ENCODE measurements at places on chromosomes 6 and 20.

- peak; percentile 31 for DNase-seq
These were observed 164.0 kb downstream of the FARS2 start for GRCh38 chr6:5425267-5425666.

DNA sequence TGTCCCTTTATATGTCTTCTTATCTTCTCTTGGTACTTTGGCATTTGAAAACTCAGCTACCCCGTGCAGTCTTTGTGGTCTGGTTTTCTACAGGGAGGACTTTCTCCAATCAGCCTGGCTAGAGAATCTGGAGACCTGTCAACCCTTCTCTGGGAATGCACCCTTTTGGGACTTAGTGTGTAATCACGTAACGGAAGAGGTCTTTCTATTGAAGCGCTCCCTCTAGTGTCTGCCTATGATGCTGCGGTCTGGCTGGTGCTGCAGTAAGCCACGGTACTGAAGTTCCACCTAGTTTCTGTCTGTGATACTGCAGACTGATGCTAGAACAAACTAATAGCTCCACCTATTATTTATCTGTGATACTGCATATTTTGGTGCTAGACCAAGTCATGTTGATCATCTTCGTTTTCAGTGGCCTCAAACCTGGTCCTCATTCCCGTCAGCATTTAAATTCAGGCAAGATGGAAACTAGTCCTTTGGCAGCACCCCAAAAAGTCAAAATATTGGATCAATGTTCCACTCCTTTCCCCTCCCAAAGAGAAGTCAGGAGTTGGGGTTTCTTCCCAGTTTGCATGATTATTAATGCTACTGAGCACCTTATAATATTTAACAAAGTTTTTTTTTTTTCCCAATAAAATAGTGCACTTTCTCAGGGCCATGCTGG, 12.5 kb upstream of the SIRPB2 start:
- peak; percentile 83 for DNase-seq

DNA sequence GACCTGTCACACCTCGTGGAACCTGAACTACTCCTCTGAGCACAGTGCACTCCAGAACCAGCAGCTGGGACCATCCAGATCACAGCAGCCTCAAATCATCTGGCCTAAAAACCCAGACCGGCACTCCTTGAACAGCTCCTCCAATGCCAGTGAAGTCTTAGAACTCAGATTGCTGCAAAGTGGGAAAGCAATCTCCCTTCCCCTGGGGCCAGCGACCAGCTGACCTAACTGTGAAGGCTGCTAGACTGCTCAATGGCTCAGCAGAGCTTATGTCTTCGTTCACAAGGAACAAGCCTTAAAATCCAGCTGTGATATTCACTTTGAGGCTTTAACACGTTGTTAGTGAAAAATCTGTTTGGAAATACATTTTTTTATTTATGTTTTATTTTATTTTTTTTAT, 243.2 kb downstream of the ANKRD60 start:
- DNase-seq = no peak

DNA sequence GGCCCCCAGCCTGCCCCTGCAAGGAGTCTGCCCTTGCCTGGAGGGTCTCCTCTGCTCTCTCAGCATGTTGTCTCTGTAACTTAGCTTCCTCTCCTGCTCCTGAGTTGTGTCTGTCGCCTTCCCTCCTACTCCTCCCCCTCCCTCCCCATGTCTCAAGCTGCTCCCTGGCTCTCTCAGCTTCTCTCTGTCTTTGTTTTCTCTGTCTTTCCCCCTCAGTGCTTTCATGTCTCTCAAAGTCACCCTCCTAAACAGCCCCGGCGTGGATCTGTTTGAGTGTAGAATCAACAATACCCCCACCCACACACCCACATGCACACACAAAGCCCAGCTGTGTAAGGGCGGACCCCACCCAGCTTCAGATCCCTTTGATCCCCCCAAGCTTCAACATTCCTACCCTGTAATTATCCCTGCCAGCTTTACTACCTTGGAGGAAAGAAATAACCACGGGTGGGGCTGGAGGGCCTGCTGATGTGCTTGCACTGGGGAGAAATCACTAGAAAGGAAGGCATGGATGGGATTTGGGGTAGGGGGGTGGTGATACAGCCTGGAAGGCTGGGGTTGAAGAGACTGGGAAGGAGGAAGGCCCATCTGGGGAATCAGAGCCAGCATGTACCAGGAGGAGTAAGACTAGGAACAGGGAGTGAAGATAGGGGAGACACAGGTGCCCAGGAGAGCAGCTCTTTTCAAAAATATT, 1.0 kb upstream of the LY6G6D start:
- no peak for DNase-seq

DNA sequence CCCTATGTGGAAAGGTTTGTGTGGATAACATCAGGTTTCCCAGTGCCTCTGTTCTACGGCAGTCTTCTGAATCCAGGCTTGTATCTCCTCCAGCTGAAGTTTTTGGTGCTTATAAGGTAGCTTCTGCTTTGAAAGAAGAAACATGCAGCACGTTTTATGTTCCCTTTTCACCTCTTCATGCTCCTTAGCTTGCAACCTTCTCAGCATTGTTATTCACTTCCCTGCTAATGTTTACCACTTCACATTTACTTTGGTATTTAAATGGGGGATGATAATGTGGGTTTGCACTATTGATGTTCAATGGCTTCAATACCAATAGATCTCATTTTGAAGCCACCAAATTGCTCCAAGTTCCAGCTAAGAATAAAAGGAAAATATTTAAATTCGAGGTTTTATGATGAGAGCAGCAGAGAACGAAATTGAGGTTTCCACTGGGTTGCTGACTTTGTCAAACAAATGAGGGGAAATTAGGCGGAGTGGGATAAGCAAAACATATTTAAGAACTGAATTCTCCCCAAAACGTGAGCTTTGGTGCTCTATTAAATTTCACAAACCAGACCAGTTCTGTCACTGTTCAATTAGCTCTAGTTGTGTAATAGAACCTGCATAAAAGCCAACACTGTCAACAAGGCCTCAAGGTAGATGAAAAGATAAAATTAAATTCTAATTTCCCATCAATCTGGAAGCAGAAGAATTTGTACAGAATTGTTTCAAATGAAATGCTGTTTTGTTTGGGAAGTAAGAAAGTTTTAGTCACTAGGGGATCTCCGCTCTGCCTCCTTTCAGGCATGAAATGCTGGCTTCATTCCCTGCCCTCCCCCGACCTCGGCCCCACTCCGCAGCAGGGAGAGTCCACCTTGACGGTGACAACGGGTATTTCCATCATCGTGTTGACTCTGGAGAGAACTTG, 1.4 kb downstream of the IL22RA2 start:
- DNase-seq = no peak

GRCh38 chr20:59515906-59516209, 88.5 kb upstream of the PHACTR3 start:
- no peak for DNase-seq

- DNase-seq = peak; percentile 82
These were observed 40.2 kb upstream of the DDR1 start for GRCh38 chr6:30844118-30844535.

DNA sequence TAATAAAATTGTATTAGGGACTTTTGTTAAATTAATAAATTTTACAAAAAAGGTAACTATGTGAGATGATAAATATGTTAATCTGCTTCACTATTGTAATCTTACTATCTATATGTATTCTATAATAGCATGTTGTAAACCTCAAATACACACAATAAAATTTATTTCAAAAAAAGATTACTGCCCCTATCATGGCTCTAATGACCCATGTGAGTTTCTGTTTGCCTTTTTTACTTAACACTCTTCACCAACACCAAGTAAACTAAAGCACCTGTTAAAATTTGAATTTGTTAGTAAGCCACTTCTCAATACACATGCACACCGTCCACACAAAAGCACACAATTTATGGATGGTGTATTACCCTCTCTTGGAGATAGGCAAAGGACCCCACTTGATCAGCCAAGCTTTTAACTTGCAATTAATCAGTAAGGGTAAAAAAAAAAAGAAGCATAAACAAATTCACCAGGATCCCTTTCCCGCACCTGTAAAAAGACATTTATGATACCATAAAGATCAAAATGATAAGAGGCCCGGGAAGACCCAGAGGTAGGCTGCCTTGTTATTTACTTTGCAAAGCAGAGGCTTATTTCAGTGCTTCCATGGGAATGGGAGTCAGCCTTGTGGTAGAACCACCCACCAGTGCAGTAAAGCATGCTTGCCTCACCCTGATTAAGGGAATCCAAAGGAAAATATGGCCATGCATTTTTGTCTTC, 28.6 kb upstream of the PKHD1 start:
- DNase-seq = no peak

GRCh38 chr6:158648682-158649131, 1.1 kb upstream of the SYTL3 start:
- peak; percentile 93 for DNase-seq

DNA sequence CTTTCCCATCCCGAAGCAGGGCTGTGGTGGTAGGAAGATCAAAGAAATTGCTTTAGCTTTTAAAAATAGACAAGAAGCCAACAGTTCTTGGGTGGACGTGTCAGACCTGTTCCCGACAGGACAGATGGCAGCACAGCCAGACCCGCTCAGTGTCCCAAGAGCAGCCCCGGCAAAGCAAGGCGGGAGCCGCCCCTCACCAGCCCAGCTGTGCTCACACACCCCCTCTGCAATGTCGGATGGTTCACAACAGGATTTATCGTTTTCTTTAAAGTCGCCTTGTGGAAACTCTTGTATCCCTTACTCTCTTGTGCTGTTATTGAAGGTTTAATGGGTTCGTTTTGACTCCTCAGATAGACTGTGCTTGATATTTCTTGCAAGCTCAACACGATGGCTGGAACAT, 302.4 kb downstream of the THBS2 start:
- no peak for DNase-seq

DNA sequence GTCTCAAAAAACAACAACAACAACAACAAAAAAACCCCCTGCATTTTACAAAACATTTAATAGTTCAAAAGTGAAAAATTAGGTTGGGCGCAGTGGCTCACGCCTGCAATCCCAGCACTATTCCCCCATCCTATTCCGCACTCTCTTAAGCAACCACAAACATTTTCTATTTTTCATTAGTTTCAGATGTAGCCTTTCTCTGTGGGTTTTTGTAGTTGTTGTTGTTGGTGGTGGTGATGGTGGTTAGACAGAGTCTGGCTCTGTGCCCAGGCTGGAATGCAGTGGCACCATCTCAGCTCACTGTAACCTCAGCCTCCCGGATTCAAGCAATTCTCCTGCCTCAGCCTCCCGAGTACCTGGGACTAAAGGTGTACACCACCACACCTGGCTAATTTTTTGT, 6.4 kb upstream of the GMNN start:
- peak; percentile 76 for DNase-seq

DNA sequence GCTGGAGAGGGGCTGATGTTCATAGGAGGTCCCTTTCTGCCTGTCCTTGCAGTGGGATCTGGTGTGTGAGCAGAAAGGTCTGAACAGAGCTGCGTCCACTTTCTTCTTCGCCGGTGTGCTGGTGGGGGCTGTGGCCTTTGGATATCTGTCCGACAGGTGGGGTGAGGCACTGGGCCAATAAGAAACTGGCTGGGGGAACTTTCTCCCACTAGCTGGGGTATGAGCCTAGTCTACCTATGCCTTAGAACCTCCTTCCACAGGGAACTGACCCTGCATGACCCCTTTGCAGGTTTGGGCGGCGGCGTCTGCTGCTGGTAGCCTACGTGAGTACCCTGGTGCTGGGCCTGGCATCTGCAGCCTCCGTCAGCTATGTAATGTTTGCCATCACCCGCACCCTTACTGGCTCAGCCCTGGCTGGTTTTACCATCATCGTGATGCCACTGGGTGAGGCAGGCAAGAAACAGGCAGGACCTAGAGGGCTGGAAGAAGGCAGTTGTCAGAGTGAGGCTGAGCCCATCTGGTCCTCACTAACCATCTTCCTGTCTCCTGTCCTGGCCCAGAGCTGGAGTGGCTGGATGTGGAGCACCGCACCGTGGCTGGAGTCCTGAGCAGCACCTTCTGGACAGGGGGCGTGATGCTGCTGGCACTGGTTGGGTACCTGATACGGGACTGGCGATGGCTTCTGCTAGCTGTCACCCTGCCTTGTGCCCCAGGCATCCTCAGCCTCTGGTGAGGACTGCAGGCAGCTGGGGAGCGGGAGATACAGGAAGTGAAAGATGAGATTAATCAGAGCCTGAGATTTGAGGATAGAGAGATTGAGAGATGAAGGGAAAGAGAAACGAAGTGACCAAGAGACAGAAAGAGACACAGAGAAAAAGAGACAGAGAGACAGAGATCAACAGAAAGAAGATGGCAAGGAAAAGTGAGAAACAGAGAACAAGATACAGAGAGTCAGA, 1.6 kb downstream of the SLC22A7 start:
- no peak for DNase-seq

DNA sequence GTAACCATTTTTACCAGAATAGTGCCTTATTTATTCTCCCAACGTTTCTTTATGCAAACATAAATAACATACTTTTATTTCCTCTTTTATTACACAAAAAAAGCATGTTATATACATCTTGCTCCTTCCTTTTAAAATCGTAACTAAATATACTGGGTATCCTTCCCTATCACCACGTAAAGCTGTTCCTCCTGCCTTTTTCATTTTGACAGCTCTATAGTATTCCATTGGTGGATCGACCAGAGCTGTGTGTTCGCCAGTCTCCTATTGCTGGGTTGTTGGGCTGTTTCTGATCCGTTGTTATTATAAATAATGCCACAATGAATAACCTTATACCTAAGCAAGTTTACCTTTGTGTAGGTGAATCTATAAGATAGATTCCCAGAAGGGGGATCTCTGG, 46.9 kb upstream of the DDR1 start:
- DNase-seq = no peak

DNA sequence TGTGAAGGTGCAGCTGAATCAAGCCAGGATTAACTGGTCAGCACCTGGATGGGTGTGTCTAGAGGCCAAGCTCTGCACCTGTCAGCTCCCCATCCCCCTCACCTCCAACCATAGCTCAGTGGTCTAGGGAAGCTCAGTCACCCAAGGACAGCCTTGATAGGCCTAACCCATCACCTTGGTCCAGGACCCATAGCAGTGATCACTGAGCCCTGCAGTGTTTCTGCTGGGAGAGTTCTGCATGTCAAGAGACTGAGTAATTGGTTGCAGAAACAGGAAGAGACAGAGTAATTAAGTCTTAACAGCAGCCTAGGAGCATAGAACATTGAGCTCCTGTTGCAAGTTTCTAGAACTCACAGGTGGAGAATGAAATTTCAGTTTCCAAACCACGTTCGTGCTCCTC, 18.7 kb upstream of the RALGAPB start:
- DNase-seq = no peak

DNA sequence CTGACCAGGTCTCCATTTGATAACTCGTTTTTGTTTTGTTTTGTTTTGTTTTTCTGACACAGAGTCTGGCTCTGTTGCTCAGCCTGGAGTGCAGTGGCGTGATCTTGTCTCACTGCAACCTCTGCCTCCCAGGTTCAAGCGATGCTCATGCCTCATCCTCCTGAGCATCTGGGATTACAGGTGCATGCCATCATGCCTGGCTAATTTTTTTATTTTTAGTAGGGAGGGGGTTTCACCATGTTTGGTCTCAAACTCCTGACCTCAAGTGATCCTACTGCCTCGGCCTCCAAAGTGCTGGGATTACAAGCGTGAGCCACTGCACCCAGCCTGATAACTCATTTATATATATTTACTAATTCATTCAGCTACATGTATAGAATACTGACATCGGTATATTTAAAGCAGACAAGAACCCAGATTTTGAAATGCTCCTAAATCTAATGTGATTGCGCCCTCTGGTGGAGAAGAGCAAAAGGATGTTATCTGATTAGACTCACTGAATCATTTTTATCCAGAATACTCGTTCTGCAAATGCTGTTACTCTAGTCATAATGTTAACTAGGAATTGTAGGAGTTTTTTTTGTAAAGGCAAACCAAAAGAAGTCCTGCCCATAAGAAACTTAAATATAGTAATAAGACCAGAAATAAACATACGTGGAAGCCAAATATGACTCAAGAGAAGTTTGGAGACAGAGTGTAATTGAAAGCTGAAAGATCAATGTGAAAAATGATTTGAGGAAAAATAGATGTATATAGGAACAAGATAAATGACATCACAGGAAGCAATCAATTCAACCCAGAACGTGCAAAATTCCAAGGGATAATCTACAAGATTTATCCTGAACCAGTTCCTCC, 5.3 kb upstream of the COL12A1 start:
- DNase-seq = peak; percentile 72
